Fibroblast of pulmonary artery (primary cell): ENCODE measurements at places on chromosomes 4 and X.

GRCh38 chr4:89305028-89305427, 2.6 kb downstream of the GPRIN3 start:
- DNase-seq, result no peak

- no peak for DNase-seq
Measured at GRCh38 chr4:184980261-184980660, 38.0 kb upstream of the HELT start.

DNA sequence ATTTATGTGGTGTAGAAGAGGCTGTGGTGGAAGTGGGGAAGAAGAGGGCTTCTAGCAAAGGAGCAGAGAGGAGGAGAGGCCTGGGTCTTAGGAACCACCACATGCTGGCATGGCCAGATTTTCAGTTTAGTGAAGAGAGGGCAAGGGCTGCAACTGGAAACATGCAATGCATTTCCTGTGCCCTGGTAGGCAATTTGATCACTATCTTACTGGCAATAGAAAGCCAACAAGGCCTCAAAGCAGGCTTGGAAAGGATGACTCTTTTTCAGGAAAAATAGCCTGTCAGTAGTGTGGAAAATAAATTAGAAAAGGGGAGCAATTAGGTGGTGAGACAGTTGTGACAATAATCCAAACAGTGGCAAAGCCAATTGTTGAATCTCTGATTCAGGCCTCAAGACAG, 501.9 kb upstream of the ZFP42 start:
- no peak for DNase-seq

GRCh38 chr4:147709999-147710398, 21.9 kb upstream of the ARHGAP10 start:
- no peak for DNase-seq

DNA sequence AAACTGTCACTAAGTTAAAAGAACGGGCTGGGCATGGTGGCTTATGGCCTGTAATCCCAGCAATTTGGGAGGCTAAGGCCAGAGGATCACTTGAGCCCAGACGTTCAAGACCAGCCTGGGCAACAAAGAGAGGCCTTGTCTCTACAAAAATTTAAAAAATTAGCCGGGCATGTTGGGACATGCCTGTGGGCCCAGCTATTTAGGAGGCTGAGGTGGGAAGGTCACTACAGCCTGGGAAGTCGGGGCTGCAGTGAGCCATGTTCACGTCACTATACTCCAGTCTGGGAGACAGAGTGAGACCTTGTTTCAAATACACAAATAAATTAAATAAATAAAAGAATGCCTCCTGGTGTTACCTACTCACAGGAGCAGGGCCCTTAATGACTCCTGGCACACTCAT, 69.5 kb downstream of the APBB2 start:
- no peak for DNase-seq

DNA sequence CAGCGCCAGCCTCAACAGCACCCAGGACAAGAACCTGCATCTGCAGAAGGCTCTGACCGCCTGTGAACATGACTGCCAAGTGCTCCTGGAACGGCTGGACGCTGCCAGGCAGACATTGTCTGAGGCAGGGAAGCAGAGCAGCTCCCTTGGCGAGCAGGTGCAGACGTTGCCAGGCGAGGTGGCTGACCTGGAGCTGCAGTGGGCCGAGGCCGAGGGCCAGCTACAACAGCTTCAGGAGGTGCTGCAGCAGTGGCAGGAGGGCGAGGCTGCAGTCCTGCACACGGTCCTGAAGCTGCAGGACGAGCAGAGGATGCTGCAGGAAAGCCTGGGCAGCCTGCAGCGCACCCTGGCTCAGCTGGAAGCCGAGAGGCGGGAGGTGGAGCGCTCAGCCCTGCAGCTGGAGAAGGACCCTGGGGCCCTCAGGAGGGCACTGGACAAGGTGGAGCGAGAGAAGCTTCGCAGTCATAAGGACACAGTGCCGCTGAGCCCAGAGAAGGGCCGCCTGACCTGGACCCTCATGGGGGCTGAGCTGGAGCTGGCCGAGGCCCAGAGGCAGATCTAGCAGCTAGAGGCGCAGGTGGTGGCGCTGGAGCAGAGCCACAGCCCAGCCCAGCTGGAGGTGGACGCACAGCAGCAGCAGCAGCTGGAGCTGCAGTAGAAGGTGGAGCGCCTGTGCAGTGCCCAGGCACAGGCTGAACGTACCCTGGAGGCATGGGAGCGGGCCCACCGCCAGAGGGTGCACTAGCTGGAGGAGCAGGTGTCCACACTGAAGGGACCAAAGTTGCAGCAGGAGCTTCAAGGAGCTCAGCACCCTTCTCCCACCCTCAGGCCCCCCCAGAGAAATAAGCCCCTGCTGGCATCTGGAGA, 16.4 kb downstream of the SMIM10L2A start:
- no peak for DNase-seq

DNA sequence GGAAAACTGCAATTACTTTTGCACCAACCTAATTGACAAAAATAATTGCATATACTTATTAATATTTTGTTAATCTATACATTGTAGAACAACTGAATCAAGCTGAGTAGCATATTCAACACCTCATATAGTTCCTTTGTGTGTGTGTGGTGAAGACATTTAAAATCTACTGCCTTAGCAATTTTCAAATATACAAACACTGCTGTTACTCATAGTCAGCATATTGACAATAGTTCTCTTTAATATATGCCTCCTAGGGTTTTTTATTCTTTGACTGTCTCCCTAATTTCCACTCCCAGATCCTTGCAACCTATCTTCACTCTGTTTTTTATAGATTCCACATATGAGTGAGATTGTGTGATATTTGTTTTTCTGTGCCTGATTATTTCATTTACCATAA, 426.8 kb downstream of the PPARGC1A start:
- no peak for DNase-seq

- peak; percentile 63 for DNase-seq
Measured at GRCh38 chr4:8410641-8411271, 29.8 kb downstream of the ACOX3 start.

- DNase-seq, result no peak
Measured at GRCh38 chr4:149715822-149716585, 99.6 kb downstream of the IQCM start.

DNA sequence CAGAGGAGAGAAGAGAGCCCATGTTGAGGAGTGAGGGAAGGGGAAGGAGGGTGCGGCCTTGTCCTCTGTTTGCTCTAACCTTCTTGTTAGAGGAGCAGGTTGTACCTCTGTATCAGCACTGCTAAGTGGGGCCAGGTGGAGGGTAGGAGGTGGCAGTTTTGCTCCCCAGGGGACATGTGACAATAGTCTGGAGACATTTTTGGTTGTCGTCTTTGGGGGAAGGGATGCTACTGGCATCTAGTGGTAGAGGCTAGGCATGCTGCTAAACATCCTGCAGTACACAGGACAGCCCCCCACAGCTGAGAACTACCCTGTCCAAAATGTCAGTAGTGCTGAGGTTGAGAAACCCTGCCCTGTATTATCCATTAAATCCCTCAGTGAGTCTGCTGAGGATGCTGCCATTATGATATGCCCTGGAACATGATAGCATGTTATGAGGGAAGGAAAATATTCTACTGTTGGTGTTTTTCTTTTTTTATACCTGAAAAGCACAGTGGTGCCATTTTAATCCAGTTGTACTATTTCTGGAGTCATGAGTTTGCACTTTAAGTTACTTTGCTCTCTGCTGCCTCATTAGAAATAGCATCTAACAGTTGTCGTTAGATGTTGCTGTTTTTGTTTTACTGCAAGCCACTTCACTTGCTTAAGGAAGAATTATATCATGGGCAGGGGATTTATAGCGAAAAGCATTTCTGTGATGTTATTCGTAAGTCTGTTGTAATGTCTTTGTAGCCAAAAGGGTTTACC, 90.6 kb downstream of the LRP2BP start:
- peak; percentile 26 for DNase-seq

DNA sequence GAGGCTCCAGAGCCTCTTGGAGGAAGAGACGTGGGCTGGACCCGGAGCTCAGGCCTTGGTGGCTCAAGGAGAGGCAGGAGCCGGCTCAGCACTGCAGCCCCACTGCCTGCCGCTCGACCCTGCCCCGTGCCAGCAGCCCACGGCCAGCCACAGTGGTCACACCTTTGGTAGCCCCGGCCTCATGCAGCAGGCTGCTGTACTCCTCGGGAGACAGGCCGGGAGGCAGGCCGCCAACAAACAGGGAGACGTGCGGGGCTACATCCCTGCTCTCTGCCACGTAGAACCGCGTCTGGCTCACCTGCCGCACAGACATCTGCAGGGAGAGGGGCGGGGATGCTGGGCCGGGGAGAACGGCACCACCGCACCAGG, 7.6 kb downstream of the DGKQ start:
- DNase-seq, result no peak

DNA sequence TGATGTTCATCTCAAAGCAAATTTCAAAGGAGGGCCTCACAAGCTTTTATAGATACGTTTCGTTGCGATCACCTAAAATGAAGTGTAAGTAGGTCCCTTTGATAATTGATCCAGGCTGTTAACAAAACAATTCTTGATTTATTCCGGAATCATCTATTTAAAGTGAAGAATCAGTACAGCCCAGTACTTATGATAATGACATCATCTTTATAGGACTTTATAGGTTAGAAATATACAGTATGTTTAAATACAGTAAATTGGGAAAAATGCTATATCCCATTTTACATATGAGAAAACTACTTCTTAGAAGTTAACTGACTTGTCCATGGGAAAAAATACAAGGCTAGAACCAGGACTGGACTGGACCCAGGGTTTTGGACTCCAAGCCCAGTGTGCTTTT, 3.7 kb downstream of the PTCHD1 start:
- no peak for DNase-seq

GRCh38 chrX:39487166-39487968, 610.4 kb downstream of the BCOR start:
- no peak for DNase-seq

- no peak for DNase-seq
Measured at GRCh38 chr4:92651536-92651935, 347.8 kb downstream of the GRID2 start.

GRCh38 chr4:163107754-163108153, 58.9 kb downstream of the NAF1 start:
- DNase-seq, result peak; percentile 51

DNA sequence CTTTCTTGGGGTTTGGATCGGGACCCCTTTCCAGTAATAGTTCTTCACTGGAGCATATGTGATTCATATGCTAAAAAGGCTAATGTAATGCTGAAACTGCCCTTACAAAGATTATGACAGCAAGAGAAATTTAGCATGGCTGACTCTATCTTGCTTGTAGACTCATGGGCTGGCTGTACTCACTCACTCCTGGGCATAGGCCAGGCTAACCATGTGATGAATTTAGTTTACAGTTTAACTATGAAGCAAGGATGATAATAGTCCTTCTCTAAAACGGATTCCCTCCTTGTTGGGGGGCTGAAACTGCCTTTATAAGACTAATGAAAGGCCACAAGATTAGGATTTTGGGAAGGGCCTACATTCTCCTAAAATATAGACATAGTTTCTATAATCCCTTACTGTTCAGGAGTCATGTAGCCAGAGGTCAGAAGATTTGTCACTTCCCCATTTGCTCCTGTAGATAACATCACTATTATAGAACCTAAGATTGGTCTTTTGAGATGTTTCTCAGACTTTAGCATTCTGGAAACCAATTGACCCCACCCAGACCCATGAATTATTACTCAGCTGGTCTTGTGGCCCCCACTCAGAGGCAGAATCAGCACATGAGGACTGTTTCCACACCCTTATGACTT, 20.8 kb upstream of the CEP135 start:
- no peak for DNase-seq

- DNase-seq, result peak; percentile 68
Measured at GRCh38 chrX:102712981-102713625, 855 bp downstream of the GPRASP2 start.

- DNase-seq, result peak; percentile 2
Measured at GRCh38 chrX:116417968-116418367, 18.4 kb upstream of the SLC6A14 start.

GRCh38 chr4:22334155-22334554, 181.7 kb downstream of the ADGRA3 start:
- no peak for DNase-seq

GRCh38 chr4:173257732-173258717, 76.1 kb downstream of the HMGB2 start:
- DNase-seq, result peak; percentile 83

DNA sequence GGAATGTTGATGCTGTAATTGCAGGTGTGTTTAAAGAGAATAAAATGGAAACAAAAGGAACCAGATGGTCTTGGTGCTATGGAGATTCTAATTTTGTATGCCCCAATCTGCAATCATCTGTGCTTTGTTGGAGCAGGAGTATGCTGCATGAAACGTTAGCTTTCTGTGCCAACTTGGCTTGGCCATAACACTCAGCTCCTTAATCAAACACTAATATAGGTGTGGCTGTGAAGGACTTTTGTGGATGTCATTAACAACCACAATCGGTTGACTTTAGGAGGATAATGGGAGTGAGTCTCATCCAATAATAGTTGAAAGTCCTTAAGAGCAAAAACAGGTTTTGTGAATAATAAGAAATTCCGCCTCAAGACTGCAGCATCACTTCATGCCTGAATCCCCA, 399.2 kb downstream of the NLGN4X start:
- no peak for DNase-seq

DNA sequence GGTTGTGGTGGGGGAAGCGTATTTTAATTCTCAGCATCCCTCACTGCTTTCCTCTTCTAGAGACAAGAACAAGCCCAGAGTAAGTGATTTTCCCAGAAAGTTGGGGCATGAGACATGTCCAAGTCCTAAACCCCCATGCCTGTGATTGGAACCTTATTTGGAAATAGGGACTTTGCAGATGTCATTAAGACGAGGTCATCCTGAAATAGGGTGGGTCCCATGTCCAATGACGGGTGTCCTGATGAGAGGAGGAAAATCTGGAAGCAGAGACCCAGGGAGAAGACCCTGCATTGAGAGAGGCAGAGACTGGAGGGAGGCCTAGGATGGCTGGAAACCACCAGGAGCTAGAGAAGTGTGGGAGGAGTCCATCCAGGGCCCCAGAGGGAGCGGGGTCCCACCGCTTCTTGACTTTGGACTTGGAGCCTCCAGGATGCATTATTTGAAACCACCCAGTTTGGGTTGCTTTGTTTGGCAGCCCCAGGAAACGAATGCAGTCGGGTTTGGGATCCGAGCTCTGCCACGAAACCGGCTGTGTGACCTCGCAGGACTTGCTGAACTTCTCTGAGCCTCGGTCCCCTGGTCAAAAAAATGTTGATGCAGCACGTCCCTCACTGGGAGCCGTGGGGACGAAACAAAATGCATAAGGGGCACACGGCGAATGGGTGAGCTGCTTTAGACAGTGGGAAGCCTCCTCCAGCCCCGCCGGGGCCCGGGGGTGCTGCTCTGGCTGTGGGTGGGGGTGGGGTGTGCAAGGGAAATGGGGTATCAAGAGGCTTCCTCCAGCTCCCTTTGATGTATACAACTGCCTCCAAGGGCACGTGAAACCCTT, 113.9 kb downstream of the CPZ start:
- DNase-seq, result no peak

GRCh38 chr4:175092114-175092513, 174.0 kb downstream of the ADAM29 start:
- no peak for DNase-seq

- no peak for DNase-seq
Measured at GRCh38 chrX:72001471-72001870, 90.8 kb downstream of the NHSL2 start.

DNA sequence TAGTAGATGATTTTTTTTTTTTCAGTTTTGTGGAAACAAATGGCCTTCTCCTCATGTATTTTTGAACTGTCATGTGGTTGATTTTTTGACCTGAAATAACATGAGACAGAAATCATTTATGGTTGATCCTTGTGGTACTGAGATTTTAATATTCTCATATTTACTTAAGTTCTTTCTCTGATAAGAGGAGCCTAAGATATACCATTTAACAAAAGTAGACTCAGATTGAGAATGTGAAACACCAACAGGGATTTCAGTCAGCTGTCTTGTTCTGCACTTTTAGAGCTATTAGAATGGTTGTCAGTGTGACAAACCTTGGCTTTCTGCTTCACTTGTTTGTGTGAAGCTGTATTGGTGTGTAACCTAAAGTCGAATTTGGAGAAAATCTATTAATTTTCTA, 575.7 kb downstream of the SPOCK3 start:
- no peak for DNase-seq
